Lung (tissue), 17 donors: ENCODE measurements at places on chromosomes 7 and 10.

GRCh38 chr7:92648067-92648466 lies 57.9 kb upstream of the FAM133B start:
- no peak for DNase-seq

- no peak for DNase-seq
These were observed 37.3 kb upstream of the LEP start for GRCh38 chr7:128203710-128204214.

DNA sequence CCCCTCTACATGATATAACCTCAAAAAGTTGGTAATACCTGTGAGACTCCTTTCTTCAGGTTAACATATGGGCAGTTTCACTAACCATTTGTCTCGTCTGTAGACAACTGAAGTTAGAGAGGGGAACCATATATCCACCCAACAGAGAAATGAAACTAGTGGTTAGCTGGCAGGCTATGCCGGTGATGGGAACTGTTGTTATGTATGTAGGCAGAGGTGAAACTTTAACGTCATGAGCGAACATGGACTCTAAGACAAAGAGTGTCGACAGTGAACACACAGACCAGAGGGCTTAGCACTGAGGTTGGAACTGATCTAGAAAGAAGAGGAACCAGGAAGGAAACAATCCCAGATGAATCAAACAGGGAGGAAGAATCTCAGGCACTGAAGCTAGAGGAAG lies 112.4 kb downstream of the ELMO1 start:
- DNase-seq: no peak

GRCh38 chr7:42185726-42186125 lies 51.3 kb downstream of the GLI3 start:
- no peak for DNase-seq

DNA sequence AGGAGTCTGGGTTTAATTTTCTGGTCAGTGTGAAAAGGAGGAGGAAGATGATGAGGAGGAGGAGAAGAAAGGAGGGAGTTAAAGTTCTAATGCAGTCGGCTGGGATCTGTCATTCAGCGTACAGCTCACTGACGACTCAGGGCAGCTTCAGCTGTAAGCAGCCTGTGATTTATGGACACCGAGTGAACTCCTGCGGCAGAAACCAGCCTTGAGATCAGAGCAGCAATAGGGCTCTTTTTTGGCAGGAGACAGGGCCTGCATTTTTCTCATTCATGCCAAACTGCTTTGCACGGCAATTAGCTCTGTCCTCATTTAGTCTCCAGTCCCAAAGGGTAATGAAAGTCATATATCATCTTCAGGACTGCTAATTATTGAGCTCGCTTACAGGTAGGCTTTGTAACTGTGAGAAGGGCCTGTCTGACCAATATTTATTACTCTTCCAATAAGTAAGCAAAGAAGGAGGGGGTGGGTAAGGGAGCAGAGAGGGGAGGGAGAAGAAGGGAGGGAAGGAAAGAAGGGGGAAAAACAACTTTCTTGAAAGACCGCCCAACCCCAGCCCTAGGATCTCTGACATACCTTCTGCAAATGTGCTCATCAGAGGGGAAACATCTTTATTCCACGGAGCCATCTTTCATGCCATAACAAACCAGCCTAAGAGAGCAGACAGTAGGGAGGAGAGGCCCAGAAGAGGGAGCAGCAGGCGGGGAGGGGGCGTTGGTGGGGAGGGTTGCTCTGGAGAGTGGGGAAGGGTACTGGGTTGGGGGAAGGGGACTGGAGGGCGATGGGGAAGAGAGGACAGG lies 48.1 kb upstream of the COMTD1 start:
- peak; percentile 70 for DNase-seq

DNA sequence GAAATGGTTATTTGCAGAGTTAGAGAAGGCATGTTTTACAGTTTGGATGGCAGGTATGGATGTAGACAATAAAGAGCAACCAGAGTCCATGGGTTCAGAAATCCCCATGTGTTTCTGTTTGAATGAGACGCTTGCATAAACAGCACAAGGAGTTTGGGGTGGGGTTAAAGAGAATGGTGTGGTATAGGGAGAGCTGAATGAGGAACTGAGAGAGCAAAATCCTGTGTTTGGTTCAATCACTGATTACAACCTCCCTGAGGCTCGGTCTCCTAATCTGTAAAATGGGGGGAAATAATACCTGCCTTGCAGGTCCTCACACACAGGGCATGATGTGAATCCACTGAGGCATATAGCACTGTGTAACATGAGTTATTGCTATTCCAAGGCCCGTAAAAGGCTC lies 23.7 kb downstream of the CAV1 start:
- no peak for DNase-seq

- DNase-seq: no peak
These were observed 737 bp downstream of the CNNM2 start for GRCh38 chr10:102918817-102919245.

GRCh38 chr10:65548001-65548400 lies 1377.8 kb upstream of the LRRTM3 start:
- no peak for DNase-seq

- DNase-seq: peak; percentile 71
These were observed 145.1 kb downstream of the SEMA3D start for GRCh38 chr7:85041605-85042216.

GRCh38 chr10:133420028-133420427 lies 4.4 kb downstream of the SPRN start:
- no peak for DNase-seq

GRCh38 chr7:121485467-121486243 lies 89.5 kb upstream of the FAM3C start:
- no peak for DNase-seq

DNA sequence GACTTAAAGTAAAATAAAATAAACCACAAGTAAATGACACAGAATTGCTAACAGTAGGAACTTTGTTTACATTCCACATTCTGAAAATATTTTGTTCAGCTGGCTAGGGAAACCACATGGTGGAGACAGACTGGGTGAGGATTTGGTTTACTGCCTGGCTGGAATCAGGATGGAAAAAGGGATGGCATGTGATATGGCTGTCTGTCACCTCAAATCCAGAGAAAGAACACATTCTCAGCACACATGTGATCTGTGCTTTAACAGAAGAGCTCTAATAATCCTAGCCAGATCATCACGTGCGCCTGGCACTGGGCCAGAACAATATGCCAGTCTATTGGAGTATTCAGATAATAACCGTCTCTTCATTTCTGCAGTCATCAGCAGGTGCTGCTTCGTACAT lies 90.9 kb upstream of the PIP4K2A start:
- peak; percentile 24 for DNase-seq

- DNase-seq: peak; percentile 24
These were observed 258.1 kb downstream of the KLF6 start for GRCh38 chr10:3526727-3527501.

GRCh38 chr10:47449979-47450378 lies 33.9 kb downstream of the ANXA8 start:
- no peak for DNase-seq

GRCh38 chr7:43552122-43552521 lies 30.8 kb upstream of the STK17A start:
- no peak for DNase-seq

GRCh38 chr7:52410032-52410431 lies 625.4 kb upstream of the POM121L12 start:
- DNase-seq: no peak

DNA sequence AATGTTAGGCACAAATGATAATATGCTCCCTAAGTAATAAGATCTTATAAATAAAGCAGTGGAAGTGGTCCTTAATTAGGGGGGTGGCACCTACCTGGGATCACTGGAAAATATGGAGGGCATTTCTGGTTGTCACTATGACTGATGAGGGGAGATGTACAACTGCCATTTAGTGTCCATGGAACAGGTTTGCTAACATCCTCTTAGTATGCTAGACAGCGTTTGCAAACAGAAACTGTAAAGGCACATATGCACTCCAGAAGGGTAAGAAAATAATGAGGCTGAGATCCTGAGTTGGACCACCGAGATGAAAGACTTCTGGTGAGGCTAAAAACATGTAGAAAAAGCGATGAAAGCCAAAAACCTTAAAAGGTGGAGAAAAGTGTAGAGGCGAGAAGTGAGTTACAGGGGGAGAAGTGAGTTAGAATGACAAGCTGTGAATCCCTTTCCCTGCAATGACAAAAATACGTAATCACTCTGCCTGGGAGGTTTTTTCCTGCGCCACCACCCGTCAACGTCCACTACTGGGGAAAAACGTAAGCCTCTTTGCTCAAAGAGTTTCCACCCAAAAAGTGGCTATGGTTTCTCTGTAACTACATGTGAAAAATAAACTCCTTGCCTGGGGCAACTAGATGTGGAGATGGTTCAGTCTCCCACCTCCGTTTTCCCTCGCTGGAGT lies 767 bp downstream of the KRIT1 start:
- peak; percentile 64 for DNase-seq

GRCh38 chr7:138911007-138911406 lies 70.2 kb downstream of the KIAA1549 start:
- DNase-seq: no peak

DNA sequence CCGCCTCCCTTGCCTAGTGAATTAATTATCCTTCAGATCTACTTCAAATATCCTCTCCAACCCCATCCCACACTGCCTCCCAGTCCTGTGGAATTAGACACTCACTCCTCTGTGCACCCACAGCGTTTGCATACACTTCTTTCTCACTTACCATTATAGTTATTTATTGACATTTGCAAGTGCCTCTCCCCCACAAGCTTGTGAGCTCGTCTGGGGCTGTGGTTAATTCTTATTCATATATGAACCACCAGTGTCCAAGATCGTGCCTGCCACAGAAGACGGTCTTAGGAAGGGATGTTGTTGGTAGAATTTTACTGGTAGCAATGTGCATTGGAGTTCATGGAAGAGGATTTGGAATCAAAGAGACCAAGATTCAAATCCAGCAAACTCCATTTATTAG lies 68.1 kb upstream of the AOAH start:
- DNase-seq: no peak

GRCh38 chr10:72709041-72709440 lies 17.1 kb downstream of the MCU start:
- peak; percentile 90 for DNase-seq

GRCh38 chr7:92657391-92657790 lies 67.2 kb upstream of the FAM133B start:
- DNase-seq: no peak

- peak; percentile 80 for DNase-seq
These were observed 199.2 kb upstream of the SEMA3A start for GRCh38 chr7:84393786-84394185.

- no peak for DNase-seq
These were observed 49.6 kb upstream of the HELLS start for GRCh38 chr10:94496010-94496409.

DNA sequence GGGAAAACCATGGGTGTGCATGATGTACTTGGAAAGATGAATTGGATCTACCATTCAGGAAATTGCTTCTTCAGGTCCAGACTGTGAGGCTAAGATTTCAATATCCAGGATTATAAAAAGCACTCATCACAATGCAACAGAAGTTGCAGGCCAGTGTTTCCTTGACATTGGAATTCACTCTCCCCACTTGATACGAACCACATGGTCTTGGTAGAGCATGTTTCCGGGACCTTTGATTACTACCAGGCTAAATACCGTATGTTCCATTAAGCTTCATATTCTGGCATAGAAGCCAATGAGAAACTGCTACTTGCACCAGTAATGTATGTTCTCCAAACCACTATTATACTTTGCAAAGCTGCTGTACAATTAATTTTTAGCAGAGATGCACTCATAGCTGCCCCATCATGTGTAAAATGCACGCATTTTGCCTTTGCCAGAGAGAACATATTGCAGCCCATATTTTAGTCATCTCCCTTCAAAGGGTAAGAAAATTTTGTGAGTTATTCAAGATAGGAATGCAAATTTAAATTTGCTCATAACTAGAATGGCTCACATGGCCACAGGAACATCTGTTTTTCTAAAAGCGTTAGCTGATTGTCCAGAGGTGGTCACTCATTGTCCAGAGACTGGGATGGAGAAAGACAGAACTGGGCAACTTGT lies 8.1 kb downstream of the FRMD4A start:
- peak; percentile 31 for DNase-seq

GRCh38 chr7:119090851-119091250 lies 866.3 kb downstream of the ANKRD7 start:
- DNase-seq: no peak

- DNase-seq: no peak
These were observed 144.7 kb downstream of the NRP1 start for GRCh38 chr10:33189808-33190207.

DNA sequence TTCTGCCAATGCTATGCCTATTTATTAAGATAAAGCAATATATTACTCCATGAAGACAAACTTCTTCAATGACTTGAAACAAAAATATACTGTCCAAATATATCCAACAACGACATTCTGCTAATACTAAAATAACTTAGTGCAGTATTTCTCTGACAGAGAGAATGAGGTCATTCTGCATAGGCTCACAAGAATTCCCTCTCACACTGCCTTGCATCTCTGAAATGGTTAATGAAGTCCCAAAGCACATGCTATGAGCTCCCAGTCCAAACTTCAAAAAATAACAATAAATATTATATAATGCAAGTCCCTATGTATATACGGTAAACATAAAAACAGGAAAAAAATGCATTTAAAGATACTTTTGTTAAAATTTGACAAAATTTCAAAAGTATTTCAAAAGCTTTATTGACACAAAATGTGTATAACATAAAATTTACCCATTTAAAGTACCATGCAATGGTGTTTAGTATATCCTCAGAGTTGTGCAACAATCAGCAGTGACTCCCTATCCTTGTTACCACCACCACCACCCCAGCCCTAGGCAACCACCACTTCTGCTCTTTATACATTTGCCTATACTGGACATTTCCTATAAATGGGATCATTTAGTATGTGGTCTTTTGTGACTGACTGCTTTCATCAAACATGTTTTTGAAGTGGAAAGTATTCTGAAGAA lies 27.6 kb downstream of the CHCHD3 start:
- no peak for DNase-seq
